ENCODE measurements at places on chromosomes 11 and 22. TPM values are rescaled to one million over a fixed set of nuclear protein-coding genes. Genes with fewer than 3 reads are reported as not detected.
A peak's percentile ranks its signal among the peaks of the same experiment; 100 is the strongest.

- no peak for DNase-seq
These were observed 9.7 kb upstream of the GCAT start for GRCh38 chr22:37797874-37798500.

DNA sequence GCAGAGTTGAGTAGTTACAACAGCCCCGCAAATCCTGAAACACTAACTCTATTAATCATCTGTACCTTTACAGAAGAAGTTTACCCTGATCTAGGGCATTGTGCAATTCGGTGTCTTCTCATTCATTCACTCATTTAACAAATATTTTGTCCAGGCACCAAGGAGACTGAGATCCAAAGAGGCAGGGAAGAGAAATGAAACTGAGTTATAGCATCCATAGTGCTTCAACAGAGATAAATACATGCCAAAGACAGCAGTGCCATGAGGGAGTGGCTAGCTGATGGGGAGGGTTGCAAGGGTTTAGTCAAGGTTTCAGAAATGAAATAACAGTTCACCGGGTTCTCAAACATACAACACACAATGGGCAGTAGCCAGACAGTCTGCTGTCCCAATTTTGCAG is 40.2 kb upstream of the MTNR1B start:
- DNase-seq = no peak

The BRMS1 gene
- total RNA-seq = 31.2 TPM

The UBQLNL gene
- 0.17 TPM for total RNA-seq

- DNase-seq = peak; percentile 51
These were observed 2.3 kb downstream of the ATM start for GRCh38 chr11:108224911-108225786.

DNA sequence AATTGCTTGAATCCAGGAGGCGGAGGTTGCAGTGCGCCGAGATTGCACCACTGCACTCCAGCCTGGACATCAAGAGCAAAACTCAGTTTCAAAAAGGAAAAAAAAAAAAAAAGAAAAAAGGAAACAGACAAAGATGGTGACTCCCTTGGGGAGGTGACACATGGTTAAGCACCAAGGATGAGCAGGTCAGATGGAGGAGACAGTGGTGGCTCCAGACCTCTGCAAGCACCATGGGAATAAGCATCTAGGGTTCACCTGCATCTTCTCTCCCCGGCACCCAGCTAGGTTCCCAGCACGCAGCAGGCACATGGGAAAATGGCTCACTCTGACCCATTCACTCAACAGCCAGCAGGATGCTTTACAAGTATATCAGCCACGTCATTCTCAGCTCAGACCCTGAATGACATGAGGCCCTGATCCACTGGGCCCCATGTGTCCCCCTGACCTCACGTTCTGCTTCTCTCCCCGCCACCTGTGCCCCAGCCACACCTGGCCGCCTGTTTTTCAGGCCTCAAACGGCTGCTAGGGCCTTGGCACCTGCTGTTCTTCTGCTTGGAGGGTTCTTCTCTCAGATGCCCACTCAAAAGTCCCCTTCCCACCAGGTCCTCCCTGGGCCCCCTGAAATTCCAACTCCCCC is 24.2 kb downstream of the A4GALT start:
- DNase-seq = no peak

The TBC1D22A gene
- total RNA-seq = 34.9 TPM

The IGLL1 gene
- total RNA-seq = not detected

DNA sequence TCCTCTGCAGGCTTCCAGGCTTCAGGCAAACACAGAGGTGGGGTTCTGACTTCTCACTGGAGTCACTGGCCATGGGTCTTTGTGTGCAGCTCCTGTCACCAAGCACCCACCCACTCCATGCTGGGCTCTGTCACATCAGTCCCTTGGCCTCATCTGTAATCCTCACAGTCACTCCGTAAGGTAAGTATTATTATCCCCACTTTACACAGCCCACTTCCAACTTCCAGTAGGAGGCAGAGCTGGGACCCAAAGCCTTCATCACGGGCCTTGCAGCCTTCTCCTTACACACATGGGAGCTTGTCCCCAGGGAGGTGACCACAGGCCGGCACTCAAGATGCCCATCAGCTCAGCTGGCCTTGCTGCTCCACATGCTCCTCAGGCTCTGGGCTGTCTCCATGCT is 266.7 kb upstream of the B3GAT1 start:
- DNase-seq = no peak

DNA sequence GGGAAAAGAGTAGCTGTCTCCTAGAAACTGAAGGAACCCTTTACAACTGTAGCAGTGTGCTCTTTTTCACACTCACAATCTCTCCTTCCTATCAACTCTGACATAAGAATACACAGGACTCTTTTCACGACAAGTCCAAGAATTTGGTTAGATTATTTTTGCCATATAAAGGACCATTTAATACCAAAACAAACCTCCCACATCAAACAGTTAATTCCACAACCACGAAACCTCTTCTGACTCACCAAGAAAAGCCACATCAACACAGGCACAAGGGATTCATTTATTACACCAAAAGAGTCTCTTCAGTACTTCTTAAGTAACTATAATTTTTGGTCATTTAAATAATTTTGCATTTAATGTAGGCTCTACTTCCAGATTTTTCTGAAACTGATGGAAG is 222.6 kb upstream of the PITPNB start:
- DNase-seq = no peak

- DNase-seq = no peak
These were observed 80.0 kb downstream of the ZNRF3 start for GRCh38 chr22:28963362-28963761.

DNA sequence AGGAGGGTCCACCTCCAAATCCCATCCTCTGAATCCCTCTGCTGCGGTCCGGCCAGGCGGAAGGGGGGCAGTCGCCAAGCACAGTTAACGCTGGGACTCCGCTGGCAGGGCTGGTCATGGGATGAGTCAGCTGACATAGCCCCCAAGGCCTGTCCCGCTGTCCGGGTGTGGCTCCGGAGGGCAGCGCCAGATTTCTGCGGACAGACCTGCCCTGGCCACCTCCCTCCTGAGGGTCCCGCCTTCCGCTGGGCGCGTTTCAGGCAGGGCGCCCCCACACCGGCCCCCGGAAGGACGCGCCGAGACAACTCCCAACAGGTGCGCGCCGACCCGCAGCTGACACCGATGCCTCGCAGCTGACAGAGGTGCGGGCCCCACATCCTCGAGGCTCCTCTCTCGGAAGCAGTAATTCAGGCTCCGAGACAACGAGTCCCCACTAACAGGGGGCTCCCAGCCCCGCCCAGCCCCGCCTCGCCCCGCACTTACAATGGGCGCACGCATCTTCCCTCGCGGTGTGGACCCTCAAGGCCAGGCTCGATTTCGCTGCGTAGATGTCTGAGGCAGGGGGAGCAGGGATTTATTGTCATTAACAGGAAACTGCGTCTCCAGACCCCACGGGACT is 607 bp downstream of the PLAAT3 start:
- DNase-seq = peak; percentile 58

The GLB1L2 gene
- total RNA-seq = 4.1 TPM

GRCh38 chr11:2685051-2685450 is 14.7 kb downstream of the KCNQ1OT1 start:
- no peak for DNase-seq

DNA sequence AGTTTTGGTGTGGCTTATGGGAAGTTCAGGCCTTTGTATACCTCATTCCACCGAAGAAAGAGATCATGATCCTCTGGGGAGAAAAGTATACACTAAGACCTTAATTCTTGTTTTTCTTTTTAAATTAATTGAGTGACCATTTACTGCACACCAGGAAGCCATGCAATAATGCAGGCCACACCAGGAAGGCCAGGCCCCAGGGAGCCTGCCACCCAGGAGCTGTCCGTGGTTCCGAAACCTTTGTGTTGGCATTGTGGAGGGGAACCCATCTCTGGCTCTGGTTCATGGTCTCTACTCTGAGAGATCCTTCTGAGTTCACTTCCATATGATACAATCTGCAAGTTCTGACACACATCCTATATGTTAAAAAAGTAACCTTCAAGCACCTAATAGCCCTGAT is 291.8 kb downstream of the MIAT start:
- no peak for DNase-seq

DNA sequence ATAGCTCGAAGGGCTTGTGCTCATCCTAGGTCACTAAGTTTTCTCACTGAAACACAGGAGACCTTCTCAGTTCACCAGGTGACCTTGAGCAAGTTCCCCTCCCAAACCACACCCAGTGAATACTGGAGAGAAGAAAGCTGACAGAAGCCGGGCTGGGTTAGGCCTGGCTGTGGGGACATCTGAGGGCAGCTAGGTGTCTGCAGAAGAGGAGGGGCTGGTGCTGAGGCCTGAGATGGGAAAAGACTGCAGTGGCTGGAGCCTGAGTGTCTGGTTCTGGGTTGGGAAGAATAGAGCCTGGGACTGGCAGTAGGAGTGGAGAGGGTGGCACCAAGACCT is 602 bp upstream of the INPP5J start:
- DNase-seq = no peak

The PDE3B gene
- 21.8 TPM for total RNA-seq

The OR52N5 gene
- not detected for total RNA-seq

The MS4A15 gene
- total RNA-seq = not detected

- DNase-seq = no peak
These were observed 12.4 kb downstream of the NF2 start for GRCh38 chr22:29615705-29616327.

The PHOX2A gene
- total RNA-seq = not detected

The KCNJ11 gene
- total RNA-seq = 0.57 TPM

DNA sequence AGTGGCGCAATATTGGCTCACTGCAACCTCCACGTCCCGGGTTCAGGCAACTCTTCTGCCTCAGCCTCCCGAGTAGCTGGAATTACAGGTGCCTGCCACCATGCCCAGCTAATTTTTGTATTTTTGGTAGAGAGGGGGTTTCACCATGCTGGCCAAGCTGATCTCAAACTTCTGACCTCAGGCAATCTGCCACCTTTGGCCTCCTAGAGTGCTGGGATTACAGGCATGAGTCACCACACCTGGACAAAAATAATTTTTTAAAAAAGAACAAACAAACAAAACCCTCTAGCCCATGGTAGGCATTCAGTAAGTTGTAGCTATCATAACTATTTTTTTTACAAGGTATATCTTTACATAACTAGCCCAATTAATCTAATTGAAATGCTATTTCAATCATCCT is 73.9 kb upstream of the CAPRIN1 start:
- DNase-seq = no peak

- DNase-seq = no peak
These were observed 142.3 kb downstream of the ELP4 start for GRCh38 chr11:31651822-31652221.

- DNase-seq = no peak
These were observed 169.6 kb downstream of the CRYBB2 start for GRCh38 chr22:25388866-25389540.

The MAPK12 gene
- 9.1 TPM for total RNA-seq

The RPL27A gene
- 1,094 TPM for total RNA-seq

The TMEM191B gene
- total RNA-seq = 1.8 TPM

The ROM1 gene
- total RNA-seq = 1.5 TPM

GRCh38 chr11:95276139-95276538 is 45.1 kb upstream of the SESN3 start:
- no peak for DNase-seq

GRCh38 chr11:46890665-46891064 is 27.7 kb downstream of the LRP4 start:
- no peak for DNase-seq

The SCO2 gene
- 1.9 TPM for total RNA-seq

The OAF gene
- 1.2 TPM for total RNA-seq

The CRYBB1 gene
- not detected for total RNA-seq

Measured in activated CD4-positive, alpha-beta memory T cell treated with anti-CD3 and anti-CD28 coated beads for 36 hours (primary cell).